ENCODE measurements at places on chromosomes 11 and 22.

GRCh38 chr22:23075050-23075449 is 4.7 kb downstream of the GNAZ start:
- no peak for DNase-seq

DNA sequence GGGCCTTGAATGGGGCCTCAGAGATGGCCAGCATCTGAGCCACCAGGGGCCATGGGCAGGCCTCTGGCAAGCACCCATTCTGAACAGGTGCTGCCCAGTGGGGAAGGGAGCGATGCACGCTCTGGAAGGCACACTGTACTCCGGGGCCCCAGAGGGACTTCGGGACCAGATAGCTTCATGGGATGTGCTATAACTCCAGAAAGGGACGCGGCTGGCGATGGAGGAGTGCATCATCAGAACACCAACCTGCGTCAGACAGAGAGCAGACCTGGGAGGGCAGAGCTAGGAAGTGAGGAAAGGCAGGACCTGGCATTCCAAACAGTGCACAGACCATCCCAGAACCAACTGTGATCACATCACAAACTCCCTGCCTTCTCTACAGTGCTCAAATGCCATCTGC is 16.8 kb downstream of the DGCR2 start:
- DNase-seq: no peak

- no peak for DNase-seq
These were observed 26.2 kb downstream of the LARGE1 start for GRCh38 chr22:33894036-33894435.

DNA sequence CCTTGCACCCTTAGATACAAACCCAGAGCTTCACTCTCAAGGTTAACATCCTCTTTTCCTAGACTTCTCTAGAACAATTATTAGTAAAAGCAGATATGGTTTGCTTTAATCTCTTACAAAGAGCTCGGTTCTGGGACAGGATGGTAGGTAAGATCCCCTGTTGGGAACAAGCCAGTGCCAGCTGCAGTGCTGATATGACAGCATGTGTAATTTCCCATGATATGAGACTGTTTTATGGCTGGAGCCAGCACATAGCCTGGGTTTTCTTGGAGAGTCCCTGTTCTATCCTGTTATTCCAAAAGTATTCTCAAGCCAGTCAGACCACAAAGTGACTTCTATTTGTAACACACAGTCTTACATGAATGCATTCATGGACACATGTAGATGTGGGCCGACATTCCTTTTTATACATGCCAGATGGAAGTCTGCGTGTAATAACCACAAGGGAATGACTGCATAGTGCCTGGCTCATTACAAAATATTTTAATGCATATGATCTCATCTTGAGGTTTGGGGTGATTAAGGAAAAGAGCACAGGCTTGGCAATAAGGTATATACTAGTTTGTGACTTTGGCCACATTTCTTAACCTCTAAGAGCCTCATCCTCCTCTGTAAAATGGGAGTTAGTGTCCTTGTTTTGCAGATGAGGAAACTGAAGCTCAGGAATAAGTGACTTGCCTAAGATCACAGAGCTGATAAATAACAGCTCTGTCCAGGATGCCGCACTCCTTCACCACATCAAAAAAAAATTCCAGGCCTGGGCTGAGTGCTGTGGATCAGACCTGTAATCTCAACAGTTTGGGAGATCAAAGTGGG is 21.8 kb downstream of the CLMP start:
- peak; percentile 31 for DNase-seq

GRCh38 chr11:110874437-110875030 is 162.3 kb upstream of the ARHGAP20 start:
- no peak for DNase-seq

DNA sequence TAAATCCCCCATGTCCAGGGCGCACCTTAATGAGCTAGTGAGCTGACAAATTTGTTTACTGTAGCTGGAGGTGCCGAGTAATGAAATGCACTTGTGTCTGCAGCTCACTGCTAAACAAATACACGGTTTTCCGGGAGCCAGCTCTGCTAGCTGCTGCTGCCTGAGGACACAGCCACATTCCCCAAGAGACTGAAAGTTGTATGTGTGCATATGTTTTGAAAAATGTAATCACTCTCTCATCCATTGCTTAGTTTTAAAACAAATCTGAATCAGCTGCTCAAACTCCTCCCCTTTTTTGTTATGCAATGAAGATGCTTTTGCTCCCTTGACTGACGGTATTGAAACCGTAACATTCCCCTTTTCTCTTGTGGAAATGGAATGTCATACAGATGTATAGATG is 62.4 kb upstream of the NNMT start:
- DNase-seq: peak; percentile 40

GRCh38 chr11:9384535-9385326 is at the start of gene IPO7:
Gene IPO7, plus strand, starts transcription at chr11:9384652. Its CDS starts 112 bp downstream, at chr11:9384764.
- peak; percentile 94 for DNase-seq

DNA sequence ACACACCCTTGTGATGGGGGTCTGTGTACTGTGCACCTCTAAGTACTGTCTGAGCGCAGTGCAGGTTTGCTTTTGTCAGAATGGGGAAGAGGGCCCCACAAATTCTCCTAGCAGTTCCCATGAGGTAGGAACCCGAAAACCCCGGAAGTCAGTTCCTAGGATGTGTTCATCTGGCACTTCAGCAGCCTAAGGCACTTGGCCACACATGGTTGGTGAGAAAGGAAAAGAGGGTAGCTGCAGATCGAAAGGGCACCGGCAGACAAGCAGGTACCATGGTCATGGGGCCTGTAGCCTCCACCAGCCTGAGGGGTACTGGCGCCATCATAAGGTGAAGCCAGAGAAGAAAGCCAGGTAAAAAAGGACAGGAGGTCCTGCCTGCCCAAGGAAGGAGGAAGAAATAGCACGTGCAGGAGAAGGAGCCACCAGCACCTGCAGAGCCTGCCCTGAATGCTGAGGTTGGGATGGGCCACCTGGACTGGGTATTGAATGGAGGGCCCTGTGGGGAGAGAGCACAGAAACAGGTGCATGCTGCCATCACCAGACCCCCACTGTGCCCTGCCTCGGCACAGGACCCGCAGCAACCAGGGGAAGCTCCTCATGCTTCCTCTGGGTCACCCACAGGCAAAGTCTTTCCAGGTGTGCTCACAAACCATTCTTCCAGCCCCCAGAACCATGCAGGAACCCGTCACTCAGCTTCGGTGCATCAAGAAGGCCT is 8.1 kb upstream of the CASTOR1 start:
- no peak for DNase-seq

DNA sequence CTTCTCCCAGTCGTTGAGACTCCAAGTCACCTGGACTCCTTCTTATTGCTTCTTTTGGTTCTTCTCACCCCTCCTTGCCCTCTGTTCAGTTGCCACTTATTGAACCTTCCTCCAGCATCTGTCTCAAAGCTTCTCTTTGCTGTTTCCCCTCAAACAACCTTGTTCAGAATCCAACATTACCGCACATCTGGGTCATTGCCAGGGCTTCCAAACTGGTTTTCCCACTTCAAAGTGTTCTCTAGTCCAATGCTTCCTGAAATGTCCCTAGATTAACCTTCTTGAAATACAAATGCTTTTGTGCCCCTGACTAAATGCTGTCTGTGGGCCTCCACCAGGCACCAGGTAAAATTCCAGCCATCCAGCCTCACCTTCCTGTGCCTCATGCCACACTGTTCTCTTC is 100.8 kb upstream of the TTC12 start:
- no peak for DNase-seq

GRCh38 chr22:39456522-39457197 is at the start of gene MGAT3:
Gene MGAT3, plus strand, starts transcription at chr22:39457012. Its CDS starts 30,336 bp downstream, at chr22:39487348.
- peak; percentile 49 for DNase-seq

- no peak for DNase-seq
These were observed 96.9 kb downstream of the SLC1A2 start for GRCh38 chr11:35322318-35322979.

GRCh38 chr11:94876645-94877442 is 96.5 kb downstream of the CWC15 start:
- DNase-seq: peak; percentile 87

GRCh38 chr22:19036229-19036522 is 86.0 kb downstream of the DGCR2 start:
- DNase-seq: no peak

DNA sequence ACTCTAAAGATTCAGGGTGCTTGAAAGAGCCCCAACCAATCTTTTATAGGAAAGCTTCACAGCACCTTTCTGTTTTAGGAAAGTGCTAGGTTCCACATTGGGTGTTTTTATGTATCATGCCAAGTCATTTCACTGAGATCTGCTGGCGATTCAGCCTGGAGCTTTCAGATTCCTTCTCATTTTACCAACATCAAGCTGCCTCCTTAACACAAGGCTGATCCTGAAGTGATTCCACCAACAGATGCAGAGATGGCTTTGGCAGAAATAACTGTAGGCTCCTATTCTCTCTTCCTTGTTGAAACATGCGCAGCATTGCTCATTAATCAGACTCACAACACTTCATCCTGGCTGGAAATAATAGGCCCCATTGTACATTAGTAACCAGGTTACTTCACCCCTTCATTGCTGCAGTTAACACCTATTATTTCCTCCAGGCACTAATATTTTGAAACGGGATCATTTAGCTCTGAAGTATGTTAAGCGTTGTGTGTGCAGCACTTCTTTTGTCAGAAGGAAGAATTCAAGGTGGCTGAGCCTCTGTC is 89.0 kb downstream of the OPCML start:
- DNase-seq: no peak

- no peak for DNase-seq
These were observed 18.1 kb upstream of the GNB1L start for GRCh38 chr22:19872779-19873137.

DNA sequence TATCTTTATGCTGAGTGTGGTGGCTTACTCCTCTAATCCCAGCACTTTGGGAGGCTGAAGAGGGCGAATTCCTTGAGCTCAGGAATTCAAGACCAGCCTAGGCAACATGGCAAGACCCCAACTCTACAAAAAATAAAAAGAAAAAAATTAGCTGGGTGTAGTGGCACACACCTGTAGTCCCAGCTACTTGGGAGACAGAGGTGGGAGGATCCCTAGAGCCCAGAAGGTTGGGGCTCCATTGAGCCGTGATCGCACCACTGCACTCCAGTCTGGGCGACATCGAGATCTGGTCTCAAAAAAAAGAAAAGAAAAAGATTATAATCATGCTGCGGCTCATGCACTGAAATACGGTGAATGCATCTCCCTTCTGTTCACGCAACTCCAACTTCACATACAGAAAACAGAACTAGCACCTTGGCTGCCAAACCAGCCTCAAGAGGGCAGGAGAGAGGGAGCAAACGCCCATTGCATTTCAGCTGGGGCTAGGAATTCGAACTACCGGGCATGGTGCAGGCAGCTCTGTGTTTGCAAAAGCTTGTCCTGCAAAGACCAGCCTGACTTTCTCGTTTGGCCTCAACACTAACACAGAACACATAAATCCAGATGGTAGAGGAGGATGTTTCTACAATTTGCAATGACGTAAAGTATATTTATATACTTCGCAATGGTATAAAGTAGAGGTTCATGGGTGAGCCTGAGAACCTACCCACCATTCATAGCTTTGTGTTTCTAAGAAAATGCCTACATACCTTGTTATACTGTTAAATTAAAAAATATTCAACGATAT is 6.3 kb upstream of the SYNGR1 start:
- peak; percentile 85 for DNase-seq

- DNase-seq: no peak
These were observed 45.9 kb upstream of the CARS1 start for GRCh38 chr11:3103076-3103475.

- no peak for DNase-seq
These were observed 1196.8 kb downstream of the BRD1 start for GRCh38 chr22:48630848-48631247.

GRCh38 chr22:47209040-47209514 is 446.6 kb downstream of the TBC1D22A start:
- DNase-seq: no peak

DNA sequence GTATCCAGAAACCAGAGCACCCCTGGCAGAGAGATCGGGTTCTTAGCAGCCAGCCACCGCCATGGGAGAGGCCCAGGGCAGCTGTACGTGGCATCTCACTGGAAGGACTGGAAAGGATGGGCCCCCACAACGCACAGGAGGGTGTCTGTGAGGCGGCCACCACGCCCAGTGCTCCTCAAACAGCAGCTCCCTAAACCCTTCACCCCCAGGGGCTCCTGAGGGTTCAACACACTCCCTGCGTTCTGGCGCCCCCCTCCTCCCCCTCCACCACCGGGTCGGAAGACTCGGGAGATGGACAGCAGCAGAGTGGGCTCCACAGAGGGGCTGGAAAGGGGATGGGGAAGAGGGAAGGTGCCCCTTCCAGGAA is 1.1 kb downstream of the MAPK12 start:
- no peak for DNase-seq

DNA sequence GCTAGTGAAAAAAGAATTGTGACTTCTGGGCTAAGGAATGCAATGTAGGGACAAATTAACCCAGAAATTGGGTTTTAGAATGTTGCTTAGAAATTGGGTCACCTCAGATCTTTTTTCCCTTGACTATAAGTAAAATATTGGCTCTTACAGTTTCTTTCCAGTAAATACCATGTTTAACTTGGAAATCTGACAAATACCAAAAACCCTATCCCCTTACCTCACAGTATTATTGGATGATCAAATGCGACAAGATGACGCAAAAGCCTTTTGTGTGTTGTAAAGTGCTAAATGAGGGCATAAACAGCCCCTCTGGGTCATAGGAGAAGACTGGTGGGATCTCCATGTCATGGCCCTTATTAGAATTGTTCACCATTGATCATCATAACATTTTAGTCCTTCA is 6.1 kb upstream of the UPB1 start:
- DNase-seq: no peak

DNA sequence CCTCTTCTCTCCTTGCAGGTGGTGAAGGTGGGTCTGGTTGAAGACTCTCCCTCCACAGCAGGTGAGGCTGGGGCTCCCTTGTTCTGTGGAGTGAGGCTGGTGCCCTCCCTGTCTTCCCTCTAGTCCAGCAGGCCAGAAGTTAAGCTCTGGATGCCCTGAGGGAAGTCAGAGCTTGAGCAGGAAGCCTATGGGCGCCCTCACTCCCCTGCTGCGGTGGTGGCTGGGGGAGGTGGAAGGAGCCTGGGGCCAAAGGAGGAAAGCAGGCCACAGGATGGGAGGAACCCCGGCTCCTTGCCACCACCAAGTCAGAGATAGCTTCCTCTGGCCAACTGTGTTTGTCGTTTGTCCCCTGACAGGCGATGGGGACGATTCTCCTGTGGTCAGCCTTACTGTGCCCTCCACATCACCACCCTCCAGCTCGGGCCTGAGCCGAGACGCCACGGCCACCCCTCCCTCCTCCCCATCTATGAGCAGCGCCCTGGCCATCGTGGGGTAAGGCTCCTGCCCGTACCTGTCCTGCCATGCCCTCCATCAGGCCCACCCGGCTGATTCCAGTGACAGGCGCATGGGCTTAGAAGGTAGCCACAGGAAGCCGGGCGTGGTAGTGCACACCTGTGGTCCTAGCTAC is 29.5 kb upstream of the RAB1B start:
- no peak for DNase-seq

GRCh38 chr11:103926990-103927389 is 109.5 kb upstream of the DDI1 start:
- no peak for DNase-seq

Data from hepatocyte (in vitro differentiated cells).